ENCODE measurements at places on chromosomes 12 and 14. TPM values are rescaled to one million over a fixed set of nuclear protein-coding genes. Genes with fewer than 3 reads are reported as not detected.

- DNase-seq: no peak
These were observed at the start of gene KLRC4 for GRCh38 chr12:10409392-10409791. Gene KLRC4 (minus strand): TSS chr12:10409757. CDS start chr12:10409575, 182 bp downstream.

DNA sequence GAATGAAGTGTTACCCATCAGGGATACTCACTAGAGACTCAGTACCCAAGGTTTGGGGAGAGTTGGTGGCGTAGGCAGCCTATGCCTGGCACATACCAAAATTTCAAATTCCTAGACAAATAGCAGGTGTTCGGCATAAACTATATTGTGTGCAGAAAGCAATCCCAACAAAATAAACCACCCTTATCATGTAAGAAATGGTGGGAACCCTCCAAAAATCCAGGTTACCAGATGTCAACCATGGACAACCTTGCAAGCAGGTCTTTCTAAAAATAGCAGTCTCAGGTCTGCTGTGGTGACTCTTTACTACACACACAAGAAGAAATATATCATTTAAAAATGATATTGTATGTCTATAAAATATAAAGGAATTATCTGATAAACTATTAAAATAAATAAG is 17.7 kb upstream of the PTGER2 start:
- DNase-seq: no peak

GRCh38 chr14:89349171-89350008 is 67.6 kb downstream of the FOXN3 start:
- DNase-seq: no peak

- DNase-seq: no peak
These were observed 68.2 kb downstream of the TMTC2 start for GRCh38 chr12:82754856-82755255.

DNA sequence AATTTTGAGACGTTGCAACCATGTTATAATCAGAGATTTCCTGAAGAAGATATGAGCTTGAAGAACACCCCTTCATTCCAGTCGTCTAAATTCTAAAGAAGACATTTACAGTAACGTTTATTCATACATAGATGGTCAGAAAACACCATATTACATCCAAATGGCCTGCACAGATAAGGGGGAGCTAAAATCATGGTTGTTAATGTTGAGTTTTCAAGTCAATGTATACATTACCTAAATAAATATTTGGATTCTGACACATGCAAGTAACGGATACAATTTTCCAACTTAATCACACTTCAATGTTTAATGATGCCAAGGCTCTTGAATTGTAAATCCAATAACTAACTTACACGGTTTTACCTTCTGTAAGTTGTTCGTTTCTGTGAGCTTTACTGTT is 318.4 kb downstream of the SLC6A15 start:
- no peak for DNase-seq

GRCh38 chr12:92290350-92290695 is 144.7 kb upstream of the BTG1 start:
- no peak for DNase-seq

GRCh38 chr12:230925-231671 is 17.1 kb upstream of the SLC6A12 start:
- no peak for DNase-seq

DNA sequence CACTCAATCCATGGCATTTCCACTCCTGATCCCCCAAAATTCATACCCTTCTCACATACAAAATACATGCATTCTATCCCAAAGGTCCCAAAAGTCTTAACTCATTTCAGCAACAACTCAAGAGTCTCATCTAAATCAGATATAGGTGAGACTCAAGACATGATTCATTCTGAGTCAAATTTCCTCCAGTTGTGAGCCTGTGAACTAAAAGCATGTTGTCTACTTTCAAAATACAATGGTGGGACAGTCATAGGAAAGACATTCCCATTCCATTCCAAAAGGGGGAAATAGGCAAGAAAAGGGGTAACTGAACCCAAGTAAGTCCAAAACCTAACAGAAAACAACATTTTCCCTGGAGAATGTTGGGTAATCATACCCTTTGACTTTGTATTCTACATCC is 103.3 kb downstream of the C12orf75 start:
- no peak for DNase-seq

DNA sequence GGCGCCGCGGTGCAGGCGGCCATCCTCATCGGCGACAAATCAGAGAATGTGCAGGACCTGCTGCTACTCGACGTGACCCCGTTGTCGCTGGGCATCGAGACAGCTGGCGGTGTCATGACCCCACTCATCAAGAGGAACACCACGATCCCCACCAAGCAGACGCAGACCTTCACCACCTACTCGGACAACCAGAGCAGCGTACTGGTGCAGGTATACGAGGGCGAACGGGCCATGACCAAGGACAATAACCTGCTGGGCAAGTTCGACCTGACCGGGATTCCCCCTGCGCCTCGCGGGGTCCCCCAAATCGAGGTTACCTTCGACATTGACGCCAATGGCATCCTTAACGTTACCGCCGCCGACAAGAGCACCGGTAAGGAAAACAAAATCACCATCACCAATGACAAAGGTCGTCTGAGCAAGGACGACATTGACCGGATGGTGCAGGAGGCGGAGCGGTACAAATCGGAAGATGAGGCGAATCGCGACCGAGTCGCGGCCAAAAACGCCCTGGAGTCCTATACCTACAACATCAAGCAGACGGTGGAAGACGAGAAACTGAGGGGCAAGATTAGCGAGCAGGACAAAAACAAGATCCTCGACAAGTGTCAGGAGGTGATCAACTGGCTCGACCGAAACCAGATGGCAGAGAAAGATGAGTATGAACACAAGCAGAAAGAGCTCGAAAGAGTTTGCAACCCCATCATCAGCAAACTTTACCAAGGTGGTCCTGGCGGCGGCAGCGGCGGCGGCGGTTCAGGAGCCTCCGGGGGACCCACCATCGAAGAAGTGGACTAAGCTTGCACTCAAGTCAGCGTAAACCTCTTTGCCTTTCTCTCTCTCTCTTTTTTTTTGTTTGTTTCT is 1.7 kb downstream of the HSPA2 start:
- no peak for DNase-seq

DNA sequence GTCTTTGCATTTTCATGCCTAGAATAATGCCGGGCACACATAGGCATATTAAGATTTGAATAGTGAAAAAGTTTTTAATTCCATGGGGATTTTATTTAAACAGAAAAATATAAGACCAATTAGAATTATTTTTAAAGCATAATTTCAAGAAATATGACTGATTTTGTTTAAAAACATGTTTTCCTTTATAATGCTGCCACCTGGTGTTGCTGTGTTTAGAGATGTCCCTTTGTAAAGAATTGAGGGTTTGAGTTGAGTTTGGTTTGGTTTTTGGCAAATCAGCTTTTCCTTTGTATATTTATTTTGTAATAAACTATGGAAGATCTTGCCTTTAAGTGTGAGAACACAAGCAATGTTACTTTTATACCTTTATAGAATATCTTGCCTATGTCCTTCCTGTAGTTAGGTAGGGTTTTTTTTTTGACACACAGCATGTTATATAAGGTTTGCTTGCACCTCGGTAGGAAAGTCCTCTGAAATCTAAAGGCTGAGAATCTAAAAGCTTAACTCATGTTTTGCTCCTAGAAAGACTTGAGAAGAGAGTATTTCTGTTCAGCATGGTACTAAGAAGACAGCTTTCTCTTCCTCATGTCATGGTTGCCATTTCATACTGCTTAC is 31.4 kb upstream of the SNAPC1 start:
- DNase-seq: no peak

Gene ITPR2
- total RNA-seq: 48.2 TPM

Gene TAS2R42
- total RNA-seq: not detected

Measured in urinary bladder (tissue), 4 donors.